Stimulated activated naive B cell treated with anti-CD40 and anti-IgM and Interleukin-4, amounts not matched to agents 10 μg/mL and 1 μg/mL and 100 μg/mL, for 72 hours (primary cell): ENCODE measurements at places on chromosomes 4 and X.

DNA sequence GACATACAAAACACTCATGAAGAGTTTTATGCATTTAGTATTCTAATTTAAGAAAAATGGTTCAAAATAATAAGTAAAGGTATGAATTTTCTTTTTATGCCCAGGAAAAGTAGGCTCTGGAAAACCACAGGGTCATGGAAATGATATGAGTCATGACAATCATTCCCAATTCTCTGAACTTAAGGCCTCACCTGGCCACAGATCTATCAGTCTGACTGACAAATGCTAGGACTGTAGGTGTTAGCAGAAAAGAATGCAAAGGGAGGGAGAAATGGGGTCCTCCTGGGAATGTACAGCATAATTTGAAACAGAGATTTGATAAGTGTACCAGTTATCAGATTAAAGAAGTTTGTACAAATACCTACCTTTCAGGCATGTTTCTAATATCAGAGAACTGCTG, 270.5 kb upstream of the ARSJ start:
- no peak for DNase-seq

- DNase-seq = no peak
These were observed 3.6 kb downstream of the TLR3 start for GRCh38 chr4:186072516-186072915.

DNA sequence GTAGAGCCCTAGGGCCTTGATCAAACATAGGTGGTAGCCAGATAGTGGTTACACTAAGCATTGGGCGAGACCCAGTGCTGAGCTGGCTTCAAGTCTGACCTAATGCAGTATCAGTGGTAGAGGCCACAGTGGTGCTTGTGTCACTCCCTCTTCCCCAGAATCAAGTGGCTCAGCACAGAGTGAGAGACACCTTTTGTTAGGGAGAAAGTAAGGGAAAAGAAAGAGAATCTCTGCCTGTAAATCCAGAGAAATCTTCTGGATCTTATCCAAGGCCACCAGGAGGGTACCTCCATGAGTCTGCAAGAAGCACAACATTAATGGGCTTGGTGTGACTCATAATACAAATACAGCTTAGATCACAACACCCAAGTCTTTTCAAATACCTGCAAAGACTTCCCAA, 117.7 kb upstream of the SLC6A14 start:
- DNase-seq = no peak

- DNase-seq = no peak
These were observed 4.3 kb downstream of the SLC6A8 start for GRCh38 chrX:153692003-153692402.

DNA sequence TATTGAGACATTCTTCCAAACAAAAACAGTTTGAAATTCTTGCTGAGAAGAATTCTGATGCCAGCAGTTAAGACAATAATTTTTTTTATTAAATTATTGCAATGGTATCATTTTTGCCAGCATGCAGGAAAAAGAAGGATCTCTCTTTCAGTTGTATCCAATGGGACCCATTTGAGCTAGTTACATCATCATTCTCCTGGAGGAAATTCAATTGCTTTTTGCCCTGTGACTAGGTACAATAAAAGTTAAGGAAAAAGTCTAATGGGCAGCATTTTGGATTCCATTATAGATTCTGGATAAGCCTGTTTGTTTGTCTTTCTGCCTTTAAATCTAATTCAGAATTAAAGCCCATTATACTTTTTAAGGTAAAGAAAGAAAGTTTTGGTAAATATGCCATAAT, 10.5 kb upstream of the FRYL start:
- no peak for DNase-seq

DNA sequence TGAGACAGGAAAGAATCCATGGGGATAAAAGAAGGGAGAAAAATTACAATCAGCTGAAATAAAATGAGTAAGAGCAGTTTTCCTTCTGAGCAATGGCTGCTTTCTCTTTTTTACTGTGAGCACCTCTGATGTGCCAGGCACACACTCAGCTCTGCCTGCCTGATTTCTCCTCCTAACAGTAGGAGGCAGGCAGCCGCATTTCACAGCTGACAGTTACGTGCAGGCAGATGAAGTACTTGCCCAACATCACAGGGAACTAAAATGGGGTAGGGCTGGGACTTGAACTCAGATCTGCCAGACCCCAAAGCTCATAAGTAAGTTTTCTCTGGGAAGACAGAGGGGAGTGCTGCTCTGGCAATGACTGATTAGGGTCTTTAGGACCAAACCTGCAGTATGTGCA, 54.6 kb downstream of the C4orf50 start:
- DNase-seq = no peak

DNA sequence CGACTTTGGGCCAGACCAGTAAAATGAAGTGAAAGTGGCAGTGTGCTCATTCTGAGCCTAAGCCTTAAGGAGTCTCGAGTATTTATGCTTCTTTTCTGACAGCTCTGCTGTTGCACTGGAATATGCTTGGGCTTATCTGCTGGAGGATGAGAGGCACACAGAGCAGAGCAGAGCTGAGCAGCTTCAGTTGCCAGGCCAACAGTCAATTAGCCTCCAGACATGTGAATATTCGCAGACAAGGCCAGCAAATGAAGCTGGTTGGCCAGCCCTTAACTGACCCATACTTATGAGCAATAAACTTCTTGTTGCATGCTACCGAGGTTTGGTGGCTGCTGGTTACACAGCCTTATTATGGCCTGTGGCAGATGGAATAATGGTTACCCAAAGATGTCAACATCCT, 203.0 kb upstream of the GEMIN8 start:
- no peak for DNase-seq

DNA sequence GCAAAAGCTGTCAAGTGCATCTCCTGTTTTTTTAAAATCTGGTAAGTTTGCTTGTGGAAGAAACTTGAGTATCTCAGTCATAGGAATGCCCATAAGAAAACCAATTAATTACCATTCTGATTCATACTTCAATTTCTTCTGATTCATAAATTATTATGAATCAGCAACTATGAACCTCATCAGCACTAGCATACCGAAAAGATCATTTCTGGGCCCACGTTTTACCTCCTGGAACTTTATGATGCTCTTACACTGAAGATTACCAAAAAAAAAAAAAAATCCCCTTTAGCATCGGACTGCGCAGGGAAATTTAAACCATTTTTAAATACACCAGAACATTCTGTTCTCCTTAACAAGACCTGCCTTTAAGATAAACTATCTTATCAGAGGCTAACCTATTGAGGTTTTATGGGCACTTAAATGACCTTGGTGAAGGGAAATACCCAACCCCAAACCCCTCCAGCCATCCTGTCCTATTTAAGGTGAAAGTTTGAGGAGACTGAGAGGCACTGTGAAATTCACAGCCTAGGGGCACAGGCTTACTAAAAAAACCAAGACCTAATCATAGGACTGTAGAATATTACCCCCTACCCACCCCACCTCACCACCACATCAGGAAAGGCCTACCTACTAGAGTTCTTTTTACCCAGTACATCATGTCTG, 38.2 kb upstream of the ABCG2 start:
- DNase-seq = no peak

DNA sequence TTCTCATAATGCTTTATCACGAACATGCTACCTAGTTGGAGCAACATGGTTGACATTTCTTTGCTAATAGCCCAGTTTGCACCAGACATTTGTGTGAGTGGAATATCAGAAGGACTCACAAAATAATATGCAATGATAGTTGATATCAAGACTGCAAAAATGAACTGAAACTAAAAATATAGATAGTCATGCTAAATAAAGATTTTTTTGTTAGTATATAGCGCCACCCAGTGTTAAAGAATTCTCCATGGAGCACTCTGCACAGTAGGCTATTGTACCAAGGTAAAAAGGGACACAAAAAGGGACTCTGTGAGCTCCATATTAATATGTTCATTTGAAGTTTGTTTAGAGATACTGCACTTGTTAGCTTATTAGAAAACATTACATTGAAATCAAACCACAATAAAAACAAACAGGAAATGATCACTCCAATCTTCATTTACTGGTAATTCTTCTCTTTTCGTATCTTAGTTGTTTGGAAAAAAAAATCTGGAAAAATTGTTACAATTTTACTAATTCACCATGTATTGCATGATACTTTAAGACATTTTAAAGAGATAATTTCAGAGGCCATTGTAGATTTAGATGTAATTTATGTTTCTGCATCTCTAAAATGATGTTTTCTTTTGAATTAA, 1509.6 kb downstream of the ADGRL3 start:
- no peak for DNase-seq

- no peak for DNase-seq
These were observed 1526.1 kb downstream of the STIM2 start for GRCh38 chr4:28386776-28387175.

DNA sequence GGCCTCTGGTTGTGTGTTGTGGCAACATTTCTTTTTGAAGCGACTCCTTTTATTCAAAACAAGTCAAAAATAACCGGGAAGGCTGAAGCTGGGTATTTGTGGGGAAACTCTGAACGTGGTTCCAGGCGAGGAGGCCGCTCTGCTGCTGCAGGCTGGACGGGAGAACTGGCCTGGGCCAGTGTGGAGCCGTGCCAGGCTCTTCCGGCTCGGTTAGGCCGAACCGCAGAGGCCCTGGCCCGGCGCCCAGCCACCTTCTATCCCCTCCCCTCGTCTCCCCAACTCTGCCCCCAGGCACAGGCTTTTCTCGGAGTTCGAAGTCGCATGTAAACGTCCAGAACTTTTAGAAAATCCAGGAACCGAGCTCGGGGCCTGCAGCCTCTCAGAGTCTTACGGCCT, 2.4 kb upstream of the BCOR start:
- DNase-seq = no peak

GRCh38 chr4:96955226-96955625, 1115.3 kb downstream of the PDHA2 start:
- no peak for DNase-seq

- DNase-seq = no peak
These were observed 211.5 kb upstream of the NR3C2 start for GRCh38 chr4:148653681-148654080.

- no peak for DNase-seq
These were observed 78.3 kb downstream of the SLC4A4 start for GRCh38 chr4:71417150-71417549.

- no peak for DNase-seq
These were observed 565.6 kb upstream of the TENM3 start for GRCh38 chr4:181677621-181678020.

- DNase-seq = no peak
These were observed 1.8 kb downstream of the CCNI start for GRCh38 chr4:77073981-77074380.

DNA sequence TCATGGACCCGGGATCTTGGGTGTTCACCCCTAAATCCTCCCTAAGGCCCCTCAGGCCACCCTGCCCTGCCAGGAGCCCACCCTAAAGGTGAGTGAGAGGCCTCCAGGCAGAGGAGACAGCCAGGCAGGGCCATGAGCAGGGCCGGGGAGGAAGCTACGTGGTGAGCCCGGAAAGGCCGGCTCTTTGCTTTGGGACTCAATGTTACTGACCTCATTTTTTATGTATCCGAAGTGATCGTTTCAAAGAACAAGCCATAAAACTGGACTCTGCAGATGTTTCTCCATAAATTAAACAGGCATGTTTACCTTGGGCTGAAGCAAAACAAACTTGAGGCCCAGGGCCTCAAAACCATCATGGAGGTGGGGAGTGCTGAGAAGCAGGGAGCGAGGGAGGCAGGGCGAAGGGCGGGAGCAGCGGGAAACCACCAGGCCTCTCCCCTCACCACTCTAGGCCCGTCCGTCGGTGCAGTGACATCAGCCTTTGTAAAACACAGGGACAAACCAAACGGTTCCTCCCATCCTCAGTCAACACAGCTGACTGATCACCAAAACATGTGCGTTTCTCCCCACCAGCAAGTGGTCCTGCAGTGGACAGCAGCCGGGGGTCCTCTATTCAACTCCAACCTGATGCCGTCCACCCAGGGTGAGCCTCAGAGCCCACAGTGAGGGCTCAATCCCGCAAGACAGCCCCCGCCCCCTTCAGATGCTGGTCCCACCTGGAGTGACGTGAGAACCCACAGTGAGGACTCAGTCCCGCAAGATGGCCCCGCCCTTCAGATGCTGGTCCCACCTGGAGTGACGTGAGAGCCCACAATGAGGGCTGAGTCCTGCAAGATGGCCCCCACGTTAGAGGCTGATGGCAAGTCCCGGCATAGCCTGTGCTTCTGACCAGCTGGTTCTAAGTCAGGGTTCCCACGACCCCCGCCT, 102.9 kb upstream of the LRPAP1 start:
- DNase-seq = no peak

DNA sequence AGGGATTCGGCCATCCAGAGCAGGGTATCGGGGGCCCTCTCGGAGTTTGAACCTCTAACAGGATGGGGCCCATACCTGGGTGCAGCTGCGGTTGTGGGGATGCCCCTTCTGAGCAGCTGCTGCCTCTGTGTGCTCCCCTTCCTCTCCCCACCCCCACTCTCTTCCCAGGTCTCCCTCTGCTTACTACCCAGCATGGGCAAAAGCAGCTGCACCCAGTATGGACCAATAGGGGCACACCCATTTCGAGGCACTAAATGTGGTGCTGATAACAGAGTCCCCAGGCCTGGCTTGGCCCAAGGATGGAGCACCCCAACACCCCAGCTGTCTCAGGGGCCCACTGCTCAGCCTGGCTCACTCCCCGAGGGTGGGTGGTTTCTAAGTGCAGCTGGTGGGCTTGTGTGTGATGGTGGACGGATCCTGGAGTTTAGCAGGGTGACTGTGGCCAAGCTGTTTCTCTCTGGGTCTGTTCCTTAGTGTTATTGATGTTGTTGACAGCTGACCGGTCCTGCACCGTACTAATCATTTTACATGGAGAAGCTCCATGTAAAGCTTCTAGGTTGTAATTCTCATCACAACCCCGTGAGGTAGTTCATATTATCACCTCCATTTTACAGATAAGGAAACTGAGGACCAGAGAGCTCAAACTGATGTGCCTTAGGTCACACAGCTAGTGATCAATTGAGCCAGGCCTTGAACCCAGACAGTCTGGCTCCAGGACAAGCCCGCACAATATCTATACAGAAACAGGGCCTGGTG, 13.1 kb upstream of the KIAA0232 start:
- DNase-seq = no peak

DNA sequence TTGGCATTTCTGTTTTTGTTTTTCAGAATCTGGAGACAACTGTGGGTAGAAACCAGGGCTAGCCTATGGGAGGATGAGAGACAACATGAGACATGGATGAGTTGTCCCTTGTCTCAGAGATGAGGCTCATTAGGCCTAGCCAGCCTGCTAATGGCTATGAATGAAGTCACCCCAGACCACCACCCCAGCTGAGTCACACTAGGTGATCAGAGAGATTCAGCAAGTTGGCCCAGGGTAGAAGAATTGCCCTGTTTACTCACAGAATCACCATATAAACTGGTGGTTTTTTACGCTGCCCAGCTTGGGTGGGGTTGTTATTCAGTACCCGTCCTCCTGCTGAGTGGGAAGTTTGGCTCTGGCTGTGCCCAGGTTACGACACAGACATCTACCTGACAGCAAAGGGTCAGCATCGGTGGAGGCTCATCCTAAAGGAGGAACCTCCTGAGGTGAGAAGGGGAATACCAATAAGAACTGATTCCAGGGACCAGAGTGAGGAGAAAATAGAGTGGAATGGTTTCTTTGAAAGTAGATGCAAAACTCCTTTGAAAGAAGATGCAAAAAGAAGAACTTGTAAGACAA, 17.2 kb upstream of the ARSJ start:
- DNase-seq = no peak

DNA sequence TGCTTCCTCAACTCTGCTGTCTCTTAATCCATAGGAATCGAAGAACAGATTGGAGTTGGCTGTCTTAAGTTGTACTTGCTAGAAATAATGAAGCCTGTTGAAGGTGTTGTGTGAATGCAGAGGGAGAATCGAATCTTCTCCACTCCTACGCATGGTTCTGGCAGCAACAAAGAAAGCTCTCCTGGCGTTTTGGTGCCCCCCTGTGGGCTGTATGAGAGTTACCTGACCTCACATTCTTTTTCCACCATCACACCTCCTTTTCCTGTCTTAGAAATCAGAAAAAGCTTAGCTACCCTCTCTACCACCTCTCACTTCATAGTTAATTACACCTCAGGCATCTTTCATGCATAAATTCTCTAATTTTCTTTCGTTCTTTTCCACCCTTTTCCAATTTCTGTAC, 16.3 kb downstream of the KLF8 start:
- DNase-seq = peak; percentile 34
